ENCODE measurements at places on chromosomes 5 and 9.

- no peak for DNase-seq
Observed at GRCh38 chr5:126680191-126680817, 79.6 kb downstream of the PHAX start.

DNA sequence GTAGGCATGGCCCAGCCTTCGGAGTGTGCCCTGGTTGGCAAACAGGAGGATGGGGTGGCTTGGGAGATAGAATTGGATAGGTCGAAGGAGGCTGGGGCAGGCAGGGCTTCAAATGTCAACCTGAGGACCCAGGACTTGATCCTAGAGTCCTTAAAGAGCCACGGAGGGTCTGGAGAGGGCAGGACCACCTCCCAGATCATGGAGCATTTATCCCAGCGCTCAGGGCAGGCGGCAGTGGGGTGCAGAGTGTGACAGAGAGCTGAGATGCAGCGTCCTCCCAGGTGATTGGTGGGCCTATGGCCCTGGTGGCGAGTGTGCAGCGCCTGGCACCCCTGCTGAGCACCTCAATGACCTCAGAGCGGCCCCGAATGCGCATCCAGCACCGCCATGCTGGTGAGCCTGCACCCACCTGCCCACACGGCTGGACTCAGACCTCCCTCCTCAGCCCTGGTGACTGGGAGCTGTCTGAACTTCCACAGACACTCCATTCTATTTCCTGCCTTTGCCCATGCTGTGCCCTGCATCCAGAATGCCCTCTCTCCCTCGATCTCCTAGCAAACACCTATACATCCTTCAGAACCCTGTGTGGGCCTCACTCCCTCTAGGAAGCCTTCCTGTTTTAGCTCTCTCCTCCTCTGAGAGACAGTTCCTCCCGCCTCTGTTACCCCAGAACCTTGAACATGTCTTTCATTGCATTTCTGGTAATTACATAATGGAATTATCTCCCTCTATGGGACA, 6.3 kb downstream of the ADGRD2 start:
- DNase-seq: no peak

- DNase-seq: no peak
Observed at GRCh38 chr5:84343171-84343570, 41.5 kb downstream of the EDIL3 start.

- DNase-seq: no peak
Observed at GRCh38 chr5:14435481-14435880, 146.1 kb upstream of the OTULINL start.

GRCh38 chr5:33299621-33300208, 141.1 kb upstream of the TARS1 start:
- DNase-seq: peak; percentile 39

- DNase-seq: peak; percentile 7
Observed at GRCh38 chr5:86679529-86679928, 61.8 kb downstream of the COX7C start.
